ENCODE measurements at places on chromosomes 5 and 9.

GRCh38 chr5:157602505-157602904 is 26.9 kb upstream of the ADAM19 start:
- no peak for DNase-seq

- DNase-seq, result no peak
Measured at GRCh38 chr5:27124590-27124989, 86.2 kb upstream of the CDH9 start.

DNA sequence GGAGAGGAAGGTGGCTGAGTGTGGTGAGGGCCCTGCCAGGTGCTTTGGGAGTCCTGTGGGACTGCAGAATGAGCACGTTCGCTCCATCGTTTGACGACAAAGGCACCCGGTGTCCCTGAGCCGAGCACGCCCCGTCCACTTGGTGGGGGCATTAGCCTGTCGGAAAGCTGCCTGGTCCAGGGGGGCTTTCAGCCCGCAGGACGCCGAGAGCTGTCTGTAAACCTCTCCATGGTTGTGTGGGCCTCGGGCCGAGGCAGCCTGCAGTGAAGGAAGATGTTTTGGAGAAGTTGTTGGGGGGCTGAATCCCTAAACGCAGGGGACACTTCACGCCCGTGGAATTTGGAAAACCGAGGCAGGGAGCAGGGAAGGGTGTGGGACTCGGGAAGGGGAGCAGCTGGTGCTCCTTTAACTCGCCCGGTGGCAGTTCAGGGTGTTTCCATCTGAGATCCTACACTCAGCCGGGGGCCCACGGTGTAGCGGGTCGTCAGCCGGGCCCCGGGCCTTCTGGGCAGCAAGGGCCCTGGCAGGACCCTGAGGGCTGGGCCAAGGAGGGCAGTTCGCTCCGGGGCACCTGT is 53.8 kb downstream of the MRPL36 start:
- no peak for DNase-seq

GRCh38 chr9:82969291-82969690 is 93.7 kb downstream of the RASEF start:
- DNase-seq, result no peak

- DNase-seq, result peak; percentile 86
Measured at GRCh38 chr9:92147030-92147851, 32.0 kb upstream of the SPTLC1 start.

- no peak for DNase-seq
Measured at GRCh38 chr9:106481013-106481609, 381.9 kb upstream of the ZNF462 start.

DNA sequence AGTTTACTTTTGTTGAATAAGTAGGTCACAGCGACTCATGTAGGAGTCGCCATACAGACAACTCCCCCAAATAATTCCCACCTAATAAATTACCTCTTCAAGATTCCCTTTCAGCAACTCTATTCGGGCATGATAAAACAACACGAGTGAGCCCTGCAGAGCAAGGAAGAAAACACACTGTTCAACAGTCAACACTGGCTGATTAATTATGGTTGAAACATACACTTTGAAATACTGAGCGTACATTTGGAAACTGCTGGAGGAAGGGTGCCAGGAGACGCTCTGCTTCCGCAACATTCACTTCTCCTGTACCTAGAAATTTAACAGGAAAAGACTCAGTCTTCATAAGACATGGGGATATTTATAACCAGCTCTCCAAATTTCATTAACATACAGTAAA is 117.5 kb downstream of the TTC39B start:
- DNase-seq, result peak; percentile 5

DNA sequence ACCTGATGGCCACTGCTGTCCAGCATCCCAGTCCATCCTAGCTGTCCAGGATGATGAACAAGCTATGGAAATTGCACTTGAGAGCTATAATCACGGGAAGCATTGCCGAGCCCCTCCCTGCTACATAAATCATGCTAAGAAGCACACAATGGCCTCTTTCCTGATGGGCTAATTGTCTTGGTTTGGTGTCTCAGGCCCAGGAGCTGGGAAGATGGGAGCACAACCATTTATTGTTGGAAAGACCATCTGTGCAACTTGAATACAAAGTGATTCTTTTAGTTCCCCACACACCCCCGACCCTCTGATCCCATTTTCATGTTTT is 80.4 kb downstream of the RGS3 start:
- no peak for DNase-seq

- no peak for DNase-seq
Measured at GRCh38 chr5:113405530-113405929, 29.3 kb downstream of the TSSK1B start.

DNA sequence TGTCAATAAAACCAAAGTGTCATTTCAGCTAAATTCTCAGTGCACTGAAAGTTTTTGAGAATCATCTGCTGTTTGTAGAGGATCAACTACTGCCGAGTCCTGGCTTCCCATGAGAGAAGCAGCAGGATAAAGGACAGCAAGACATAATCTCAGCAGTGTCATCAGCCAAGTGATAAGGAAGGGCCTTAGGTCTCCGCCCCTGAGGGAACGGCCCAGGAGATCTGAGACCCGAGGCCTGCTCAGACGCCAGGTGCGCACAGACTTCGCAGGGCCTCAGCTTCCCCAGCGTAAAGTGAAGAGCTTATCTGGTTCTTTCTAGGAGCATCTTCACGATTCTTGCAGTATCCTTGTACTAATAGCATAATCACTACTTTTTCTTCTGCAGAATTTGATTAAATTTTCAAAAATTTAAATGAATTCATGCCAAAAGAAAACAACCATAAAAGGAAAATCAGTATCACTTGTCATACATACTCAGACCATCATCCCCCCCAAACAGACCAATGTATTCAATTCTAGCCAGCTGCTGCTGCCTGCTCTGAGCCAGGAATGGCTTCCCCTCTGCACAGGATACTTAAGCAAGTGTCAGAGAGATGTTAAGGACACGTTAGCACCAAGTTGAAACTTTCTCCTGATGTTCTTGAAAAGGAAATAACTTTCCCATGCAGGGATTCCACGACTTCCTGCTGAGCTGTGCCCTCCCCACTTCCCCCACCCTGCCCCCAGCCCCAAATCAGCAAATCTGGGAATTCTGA is 2.2 kb downstream of the GFPT2 start:
- DNase-seq, result no peak

DNA sequence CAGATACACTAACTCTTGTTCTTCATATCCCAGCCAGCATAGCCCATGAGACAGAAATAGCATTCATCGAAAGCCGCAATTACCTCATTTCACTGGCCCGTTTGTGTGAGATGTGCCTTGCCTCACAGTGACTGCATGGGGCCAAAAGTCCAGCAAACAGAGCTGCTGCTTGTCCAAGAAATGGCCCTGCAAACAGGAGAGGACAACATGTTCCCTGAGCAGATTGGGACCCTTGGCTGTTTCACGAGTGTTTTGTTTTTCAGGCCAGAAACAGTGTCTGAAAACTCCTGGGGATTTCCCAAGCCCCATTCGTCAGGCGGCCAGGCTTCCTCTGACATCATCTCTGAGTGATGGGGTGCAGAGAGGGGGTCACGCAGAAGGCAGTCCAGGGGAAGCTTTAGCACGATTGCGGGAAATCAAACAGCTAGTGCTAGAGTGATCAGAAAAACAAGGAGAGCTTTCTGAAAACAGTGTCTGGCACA is 503.6 kb upstream of the PAPPA start:
- DNase-seq, result peak; percentile 95

GRCh38 chr5:43997647-43998272 is 391.5 kb downstream of the FGF10 start:
- peak; percentile 73 for DNase-seq

DNA sequence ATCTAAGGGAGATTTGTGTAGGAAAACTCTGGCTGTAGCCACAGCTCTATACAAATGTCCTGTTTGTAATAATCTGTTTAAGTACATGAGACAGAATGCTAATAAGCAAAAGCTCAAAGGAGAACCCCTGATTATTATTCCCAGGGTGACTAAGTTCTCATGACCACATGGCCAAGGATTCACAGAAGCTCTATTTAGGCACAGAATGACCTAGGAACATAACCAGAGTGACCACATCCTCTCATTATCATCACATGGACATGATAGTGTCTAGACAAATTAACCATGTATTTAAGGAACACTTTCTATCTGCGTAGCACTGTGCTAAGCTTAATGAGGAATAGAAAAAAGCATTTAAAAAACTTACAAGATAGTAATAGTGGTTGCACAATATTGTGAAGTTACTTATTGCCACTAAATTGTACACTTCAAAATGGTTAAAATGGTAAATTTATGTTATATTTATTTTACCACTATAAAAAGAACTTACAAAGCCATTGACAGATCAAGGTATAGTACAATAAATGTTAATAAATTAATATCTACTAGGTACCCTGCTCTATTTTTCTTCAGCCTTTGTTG is 56.3 kb downstream of the STX17 start:
- DNase-seq, result no peak

GRCh38 chr9:130018265-130018664 is 24.7 kb downstream of the FNBP1 start:
- peak; percentile 48 for DNase-seq

- no peak for DNase-seq
Measured at GRCh38 chr9:121368138-121368522, 1.9 kb downstream of the STOM start.

GRCh38 chr9:112858625-112859147 is 32.0 kb downstream of the SLC46A2 start:
- DNase-seq, result no peak

DNA sequence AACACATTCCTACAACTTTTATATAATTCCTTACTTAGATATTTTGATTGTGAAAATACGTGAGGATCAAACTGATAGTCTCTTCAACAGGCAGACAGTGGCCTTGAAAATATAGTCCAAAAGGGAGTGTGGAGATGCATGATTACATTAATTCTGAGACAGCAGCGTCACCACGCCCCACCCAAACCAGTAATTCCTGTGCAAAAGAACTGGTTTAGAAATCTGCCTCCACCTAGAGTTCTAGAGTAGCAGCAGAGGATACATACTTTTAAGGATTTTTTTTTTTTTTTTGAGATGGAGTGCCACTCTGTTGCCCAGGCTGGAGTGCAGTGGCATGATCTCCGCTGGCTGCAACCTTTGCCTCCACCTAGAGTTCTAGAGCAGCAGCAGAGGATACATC is 1.6 kb upstream of the TUT7 start:
- DNase-seq, result no peak

Measured in foreskin fibroblast (primary cell).